ENCODE measurements at places on chromosomes 4 and X. TPM values are rescaled to one million over a fixed set of nuclear protein-coding genes. Genes with fewer than 3 reads are reported as not detected.

DCAF8L2 gene
- not detected for total RNA-seq

DNA sequence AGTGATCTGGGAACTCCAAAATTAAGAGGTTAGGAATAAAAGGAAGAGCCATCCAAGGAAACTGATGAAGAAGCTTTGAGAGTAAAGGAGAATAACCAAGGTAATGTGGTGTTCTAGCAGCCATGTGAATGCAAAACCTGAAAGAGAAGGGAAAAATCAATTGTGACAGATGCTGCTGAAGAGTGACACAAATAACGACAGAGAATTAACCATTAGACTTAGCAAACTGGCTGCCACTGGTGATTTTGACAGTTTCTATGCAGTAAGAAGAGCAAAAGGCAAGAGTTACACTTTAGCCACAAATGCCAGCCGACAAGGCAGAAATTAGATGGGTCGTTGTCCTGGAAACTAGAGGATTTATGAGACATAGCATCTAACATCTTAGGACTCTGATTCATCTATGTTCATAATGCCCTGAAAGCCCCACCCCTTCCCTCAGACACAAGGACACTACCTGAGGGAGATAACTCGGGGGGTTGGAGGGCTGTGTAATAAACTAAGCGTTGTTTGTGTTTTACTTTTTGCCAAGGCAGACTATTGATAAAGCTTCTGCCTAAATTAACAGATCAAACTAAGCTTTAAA, 13.0 kb upstream of the TMEM144 start:
- no peak for DNase-seq

DNA sequence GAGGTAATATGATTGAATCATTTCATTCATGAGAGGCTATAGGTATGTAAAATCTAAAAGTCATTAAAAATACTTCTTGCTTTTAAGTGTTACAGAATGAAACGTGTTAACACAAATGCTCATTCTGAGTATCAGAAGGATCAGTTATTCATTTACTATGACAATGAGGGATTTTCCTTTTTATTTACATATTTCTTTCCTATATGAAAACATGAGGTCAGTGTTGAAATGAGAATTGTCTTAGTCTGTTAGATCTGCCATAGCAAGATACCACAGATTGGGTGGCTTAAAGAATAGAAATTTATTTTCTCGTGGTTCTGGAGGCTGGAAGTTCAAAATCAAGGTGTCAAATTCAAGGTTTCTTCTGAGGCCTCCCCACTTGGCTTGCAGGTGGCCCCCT, 181.2 kb downstream of the ARHGAP10 start:
- no peak for DNase-seq

- no peak for DNase-seq
These were observed 963.2 kb upstream of the PCDH7 start for GRCh38 chr4:29756966-29757365.

DNA sequence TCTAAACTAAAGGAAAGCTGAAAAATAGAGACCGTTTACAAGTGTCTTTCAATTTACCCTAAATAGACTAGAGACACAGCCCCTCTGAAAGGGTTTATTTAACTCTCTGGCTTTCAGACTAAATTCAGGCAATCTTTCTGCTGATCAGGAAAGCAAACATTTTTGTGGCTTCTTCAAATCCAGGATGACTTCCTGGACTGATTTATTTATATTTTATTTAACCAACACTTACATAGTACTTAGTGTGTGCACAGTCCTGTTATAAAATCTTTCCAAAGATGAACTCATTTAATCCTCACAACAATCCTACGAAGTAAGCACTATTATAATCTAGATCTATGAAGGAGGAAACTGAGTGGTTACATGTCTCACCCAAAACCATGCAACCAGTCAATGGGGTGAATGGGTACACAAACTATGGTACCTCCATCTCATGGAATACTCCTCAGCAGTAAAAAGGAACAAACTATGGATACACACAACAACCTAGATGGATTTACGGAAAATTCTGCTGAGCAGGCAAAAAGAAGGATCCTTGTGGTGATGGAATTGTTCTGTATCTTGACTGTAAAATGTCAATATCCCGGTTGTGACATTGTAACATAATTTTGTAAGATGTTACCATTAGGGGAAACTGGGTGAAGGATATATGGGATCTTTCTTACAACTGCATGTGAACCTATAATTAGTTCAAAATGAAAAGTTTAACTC, 64.1 kb upstream of the MAMLD1 start:
- no peak for DNase-seq

DNA sequence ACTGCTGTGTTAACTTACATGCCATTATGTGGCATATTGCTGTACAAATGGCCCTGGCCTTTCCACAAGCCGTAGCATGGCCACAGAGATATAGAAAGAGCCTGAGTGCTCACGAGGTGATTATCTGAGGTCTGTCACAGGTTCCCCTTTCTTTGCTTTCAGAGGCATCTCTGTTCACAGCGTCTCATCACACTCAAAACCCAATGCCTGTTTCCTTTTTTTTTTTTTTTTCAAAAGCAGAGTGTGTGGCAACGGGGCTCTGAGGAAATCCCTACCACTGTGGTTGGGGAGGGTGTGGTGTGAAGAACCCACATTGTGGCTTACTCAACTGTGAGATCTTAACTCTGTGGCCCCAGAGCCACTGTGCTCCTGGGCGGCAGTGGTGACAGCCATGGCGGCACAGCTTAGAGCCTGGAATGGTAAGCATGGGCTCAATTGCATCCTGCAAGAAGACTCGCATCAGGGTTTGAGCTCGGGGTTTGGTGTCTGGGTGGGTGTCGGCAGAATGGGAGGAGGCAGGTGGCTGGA, 30.8 kb downstream of the RTL5 start:
- DNase-seq, result no peak

CHIC1 gene
- total RNA-seq, result 12.3 TPM

DDIT4L gene
- 2.2 TPM for total RNA-seq

ADH1A gene
- total RNA-seq, result not detected

- DNase-seq, result no peak
These were observed 25.4 kb upstream of the PPP1R2C start for GRCh38 chrX:42803320-42803719.

- no peak for DNase-seq
These were observed 775 bp upstream of the YIPF6 start for GRCh38 chrX:68498044-68498507.

DNA sequence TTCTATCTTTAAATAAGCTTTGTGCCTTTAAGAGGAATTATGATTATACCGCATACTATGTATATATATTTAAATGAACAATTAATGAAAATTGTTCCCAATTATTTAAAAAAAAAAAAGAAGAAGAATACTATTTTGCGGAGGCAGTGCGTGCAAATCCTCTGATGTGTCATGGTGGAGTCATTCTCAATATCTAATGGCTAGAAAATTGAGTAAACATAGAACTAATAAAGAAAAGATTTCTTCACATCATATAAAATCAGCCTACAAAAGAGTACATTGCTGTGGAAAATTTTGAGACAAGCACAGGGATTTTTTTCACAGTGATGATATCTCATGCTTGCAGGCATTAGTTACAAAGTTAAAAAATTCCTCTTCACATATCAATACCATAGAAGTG, 2.6 kb upstream of the EREG start:
- DNase-seq, result no peak

DNA sequence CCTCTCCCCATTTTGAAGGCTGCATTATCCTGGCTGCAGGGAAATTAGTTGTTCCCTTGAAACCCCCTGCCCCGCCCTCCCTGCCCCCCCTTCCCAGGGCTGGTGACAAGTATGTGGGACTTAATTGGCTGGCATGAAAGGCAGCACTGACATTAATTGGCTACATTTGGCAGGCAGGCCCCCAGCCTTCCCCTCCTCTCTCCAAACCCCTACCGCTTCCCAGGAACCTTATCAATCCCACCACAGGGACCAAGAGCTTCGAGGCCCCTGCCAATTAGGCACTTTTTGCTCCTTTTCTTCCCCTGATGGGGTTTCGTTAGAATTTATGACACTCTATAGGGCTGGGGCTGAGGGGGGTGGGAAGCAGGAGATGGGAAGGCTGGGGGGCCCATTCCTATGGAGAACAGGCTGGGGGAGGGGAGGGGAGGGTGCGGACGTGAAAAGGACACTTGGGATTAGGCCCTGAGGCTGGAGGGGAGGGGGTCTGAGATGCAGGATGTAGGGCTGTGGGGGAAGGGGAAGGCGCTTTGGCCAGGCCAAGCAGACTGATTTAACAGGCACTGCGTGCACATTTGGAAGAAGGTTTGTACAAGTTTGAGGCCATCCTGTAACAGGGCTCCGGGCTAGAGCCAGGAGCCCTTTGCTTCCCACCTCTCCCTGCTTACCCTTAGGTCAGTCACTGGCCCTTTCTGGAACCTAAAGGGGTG, 52.2 kb downstream of the EFNB1 start:
- no peak for DNase-seq

- DNase-seq, result no peak
These were observed 133.0 kb downstream of the FAT4 start for GRCh38 chr4:125447551-125448290.

DNA sequence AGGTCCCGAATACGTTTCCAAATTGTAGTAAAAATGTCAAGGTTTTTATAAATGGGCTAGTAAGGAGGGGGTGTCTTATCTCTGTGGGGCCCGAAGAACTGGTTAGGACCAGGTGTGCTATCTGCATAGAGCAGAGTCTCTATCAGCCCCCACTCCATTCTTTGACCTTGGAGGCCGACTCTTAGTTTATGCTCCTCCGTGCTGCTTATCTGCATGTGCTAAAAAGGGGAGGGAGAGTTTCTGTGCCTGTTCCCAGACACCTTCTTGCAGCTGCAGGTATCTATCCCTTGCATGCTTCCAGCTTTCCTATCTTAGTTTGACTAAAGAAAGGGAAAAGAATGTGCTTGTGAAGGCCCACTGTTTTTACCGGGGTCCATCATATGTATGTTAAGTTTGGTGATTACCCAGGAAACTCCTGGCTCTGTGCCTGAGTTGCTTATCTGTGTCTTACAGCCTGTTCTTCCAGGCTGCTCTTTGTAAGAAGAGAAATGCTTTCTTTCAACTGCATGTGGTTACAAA, 28.6 kb upstream of the NAF1 start:
- no peak for DNase-seq

DNA sequence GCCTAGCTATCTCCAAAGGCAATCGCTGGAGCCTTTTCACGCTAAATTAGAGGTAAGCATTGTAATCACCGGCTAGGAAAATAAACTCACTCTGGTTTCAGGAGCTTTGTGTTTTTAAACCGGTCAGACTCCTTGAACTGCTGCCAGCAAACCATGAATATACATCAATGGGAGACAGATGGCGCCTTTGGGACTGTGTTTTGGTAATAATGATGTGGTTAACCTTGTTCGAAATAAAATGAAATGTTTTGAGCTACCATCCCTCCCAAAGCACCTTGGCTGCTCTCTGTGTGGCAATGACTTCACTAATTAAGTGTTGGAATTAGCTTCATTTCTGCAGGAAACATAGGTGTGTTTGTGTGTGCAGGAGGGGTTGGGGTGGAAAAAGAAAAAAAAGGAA, 65.3 kb downstream of the CLNK start:
- DNase-seq, result no peak

C4orf54 gene
- total RNA-seq, result under 0.01 TPM

PAGE2B gene
- total RNA-seq, result not detected

HCCS gene
- total RNA-seq, result 17.7 TPM

DNA sequence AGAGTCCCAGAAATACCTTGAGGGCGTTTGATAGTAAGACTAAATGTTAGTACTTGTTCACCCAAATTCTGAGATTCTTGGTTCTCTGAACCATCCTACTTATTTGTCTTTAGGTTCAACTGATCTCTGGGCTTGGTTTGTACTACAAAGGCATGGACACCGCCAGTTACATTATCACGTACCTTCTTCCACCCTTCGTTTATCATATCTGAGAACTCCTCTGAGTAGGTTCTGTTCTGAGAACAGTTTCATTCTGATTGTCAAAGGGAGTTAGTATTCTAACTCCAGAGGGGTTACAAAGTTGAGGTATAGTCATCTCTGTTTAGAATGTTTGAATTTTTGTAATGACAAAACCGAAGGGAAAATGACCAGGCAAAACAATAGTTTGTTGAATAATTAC, 19.3 kb downstream of the ZFX start:
- DNase-seq, result no peak

ETDB gene
- not detected for total RNA-seq

DNA sequence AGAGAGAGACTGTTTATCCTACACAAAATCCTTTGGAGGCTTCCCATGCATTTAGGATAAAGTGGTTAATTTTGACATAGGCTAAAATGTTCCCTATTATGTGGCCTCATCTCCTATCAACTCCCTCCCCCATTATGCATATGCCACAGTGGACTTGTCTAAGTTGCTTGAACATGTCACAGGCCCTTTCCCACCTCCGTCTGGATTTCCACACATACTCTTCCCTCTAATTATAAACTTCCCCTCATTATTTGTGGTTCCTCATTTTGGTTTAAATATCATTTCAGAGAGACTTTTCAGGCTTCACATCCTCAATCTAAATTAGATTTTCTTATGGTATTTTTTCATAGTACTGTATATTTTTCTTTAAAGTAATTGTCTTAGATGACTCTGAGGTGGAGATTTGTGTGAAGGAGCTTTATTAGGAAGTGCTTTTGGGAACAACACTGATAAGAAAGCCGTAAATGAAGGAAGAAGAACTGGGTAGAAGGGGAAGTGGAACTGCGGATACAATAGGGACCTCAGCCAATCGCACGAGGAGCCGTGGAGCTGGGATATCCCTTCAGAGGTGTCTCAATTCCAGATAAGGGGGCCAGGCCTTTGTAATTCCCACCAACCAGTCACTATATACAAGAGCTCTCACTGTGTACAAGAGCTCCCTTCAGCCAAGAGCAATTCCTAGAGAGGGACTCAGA, 7.9 kb downstream of the C4orf17 start:
- DNase-seq, result no peak

DNA sequence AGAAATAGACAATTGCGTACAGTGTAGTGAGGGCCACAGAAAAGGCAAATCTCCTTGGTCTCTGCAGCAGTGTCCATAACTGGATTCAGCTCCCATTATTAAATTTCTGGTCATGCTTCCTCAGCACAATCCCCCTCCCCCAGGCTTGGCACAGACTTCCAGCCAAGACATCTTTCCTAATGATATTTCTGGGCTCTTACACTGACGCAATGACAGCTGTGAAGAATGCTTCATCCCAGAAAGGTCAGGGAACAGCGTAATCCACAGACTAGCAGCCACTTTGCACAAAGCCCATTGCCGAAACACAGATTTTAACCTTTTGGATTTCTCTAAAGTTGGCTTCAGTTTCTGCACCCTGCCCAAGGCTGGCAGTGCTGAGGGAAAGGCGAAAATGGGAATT, 597.6 kb upstream of the CPEB2 start:
- no peak for DNase-seq

F8 gene
- total RNA-seq, result 10.9 TPM

GRCh38 chr4:123083646-123084045, 161.2 kb upstream of the NUDT6 start:
- DNase-seq, result no peak

- DNase-seq, result no peak
These were observed 29.7 kb downstream of the BCOR start for GRCh38 chrX:40068048-40068447.

TMEM271 gene
- total RNA-seq, result not detected

All from osteoblast (primary cell).